Stimulated activated CD8-positive, alpha-beta memory T cell treated with anti-CD3 and anti-CD28 coated beads, Interleukin-15, amount 100 ng/mL, for 4 hours (primary cell): ENCODE measurements at places on chromosomes 7 and 10.

DNA sequence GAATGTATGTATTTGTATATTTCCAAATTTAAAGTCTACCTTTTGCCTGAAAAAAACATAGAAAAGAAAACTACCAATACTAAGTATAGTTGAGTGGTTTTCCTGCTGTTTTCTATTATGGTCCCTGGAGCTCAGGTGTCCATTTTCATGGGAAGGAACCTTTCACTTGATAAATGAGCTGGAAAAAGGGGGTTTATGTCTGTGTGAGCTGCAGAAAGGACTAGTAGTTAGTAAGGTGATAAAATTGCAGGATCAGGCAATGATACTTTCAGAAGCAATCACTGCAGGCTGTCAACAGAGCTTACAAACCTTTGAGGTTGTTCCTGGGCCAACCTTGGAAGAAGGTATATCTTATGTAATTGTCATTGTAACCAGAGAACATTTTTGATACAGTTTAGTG lies 48.0 kb downstream of the ST7 start:
- no peak for DNase-seq

DNA sequence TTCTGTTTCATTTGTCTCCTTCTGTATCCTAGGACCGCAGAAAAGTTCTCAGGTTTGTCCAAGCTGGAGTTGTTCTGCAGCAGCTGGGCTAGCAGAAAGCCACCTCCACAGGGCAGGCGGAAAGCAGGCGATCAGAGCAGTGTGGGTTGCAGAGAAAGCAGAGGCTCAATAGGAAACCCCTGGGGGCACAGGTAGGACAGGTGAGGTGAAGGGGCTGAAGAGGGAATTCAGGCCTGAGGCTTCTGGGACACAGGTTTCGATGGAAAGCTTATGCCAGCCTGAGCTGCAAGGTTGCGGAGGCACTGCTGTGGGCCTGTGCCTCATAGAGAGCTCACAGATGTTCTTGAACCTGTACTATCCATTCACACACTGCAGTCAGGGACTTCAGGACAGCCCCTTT lies 194.9 kb upstream of the TPK1 start:
- DNase-seq, result no peak

- no peak for DNase-seq
Observed at GRCh38 chr7:100880645-100881044, 5.7 kb downstream of the SRRT start.

- DNase-seq, result no peak
Observed at GRCh38 chr10:6532321-6532720, 47.8 kb downstream of the PRKCQ start.

GRCh38 chr10:95360122-95360714 lies 69.4 kb upstream of the PDLIM1 start:
- DNase-seq, result no peak

DNA sequence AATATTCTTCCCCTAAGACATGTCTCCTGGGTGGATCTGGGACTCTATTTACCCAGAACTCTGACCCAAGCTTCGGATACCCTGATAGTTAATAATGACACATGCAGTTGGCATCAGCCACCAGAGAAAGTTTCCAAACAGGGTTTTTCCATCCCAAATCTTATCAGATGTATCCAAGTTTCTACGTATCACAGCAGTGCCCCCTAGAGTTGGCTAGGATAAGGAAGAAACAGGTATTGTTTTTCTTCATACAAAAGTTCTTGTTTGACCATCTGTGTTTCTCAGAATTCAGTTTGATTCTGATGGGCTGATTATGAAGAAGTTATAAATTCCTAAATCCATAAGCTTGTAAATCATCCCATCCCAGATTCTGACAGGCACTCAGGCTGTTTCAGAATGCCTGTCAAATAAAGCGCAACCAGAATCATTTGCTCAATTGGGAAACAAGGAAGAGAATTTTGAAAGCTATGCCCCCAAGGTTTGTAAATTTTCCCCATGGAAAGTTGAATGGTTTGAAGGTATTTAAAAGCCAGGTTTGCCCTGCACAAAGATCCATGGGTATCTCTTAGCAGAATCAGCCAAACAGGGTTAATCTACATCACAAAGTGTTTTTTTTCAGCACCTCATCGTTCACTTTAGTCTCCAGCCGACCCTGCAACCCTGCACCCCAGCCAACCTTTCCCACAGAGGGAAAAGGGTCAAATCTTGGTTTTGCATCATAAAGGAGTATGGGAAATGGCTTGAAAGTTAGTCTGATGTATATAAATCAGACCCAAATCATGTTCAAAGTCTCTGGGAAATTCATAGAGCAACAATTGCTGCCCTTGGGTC lies 47.4 kb downstream of the NRAP start:
- DNase-seq, result no peak

DNA sequence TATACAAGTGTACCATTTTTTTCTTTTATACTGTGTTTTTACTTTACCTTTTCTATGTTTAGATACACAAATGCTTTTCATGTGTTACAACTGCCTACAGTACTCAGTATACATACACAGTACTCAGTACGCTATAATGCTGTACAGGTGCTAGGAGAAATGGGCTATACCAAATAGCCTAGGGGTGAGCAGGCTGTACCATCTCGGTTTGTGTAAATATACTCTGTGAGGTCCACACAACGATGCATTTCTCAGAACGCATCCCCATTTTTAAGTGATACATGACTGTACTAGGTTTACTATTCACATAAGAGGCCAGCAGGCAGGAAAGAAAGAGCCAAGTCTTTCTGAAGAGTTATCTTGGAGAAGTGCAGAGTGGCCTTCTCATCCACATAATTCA lies 426.4 kb upstream of the MTPN start:
- DNase-seq, result no peak

- no peak for DNase-seq
Observed at GRCh38 chr7:30468791-30469190, 9.8 kb downstream of the NOD1 start.

GRCh38 chr10:102090772-102091171 lies 25.6 kb downstream of the HPS6 start:
- DNase-seq, result no peak

- DNase-seq, result no peak
Observed at GRCh38 chr7:116776610-116777289, 85.6 kb upstream of the CAPZA2 start.

GRCh38 chr7:103990991-103991390 lies 1.5 kb upstream of the RELN start:
- no peak for DNase-seq

GRCh38 chr7:124720195-124720594 lies 45.4 kb downstream of the GPR37 start:
- no peak for DNase-seq

DNA sequence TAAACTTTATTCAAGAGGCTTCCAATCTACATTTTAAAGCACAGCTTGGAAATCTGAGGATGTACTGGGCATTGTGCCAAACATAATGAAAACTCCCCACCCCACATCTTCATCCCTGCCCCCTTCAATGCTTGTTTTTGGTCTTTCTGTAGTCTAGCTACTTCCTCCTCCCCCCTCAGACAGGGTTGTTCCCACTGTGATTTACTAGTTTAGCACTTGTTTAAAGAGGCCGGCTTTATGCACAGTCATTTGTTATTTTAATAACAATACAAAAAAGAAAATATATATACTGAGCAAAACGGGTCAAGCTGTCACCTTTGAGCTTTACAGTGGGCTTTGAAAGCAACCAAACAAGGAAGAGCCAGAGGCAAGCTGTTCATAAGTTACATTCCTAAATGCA lies 132.6 kb downstream of the CHRM2 start:
- DNase-seq, result no peak

DNA sequence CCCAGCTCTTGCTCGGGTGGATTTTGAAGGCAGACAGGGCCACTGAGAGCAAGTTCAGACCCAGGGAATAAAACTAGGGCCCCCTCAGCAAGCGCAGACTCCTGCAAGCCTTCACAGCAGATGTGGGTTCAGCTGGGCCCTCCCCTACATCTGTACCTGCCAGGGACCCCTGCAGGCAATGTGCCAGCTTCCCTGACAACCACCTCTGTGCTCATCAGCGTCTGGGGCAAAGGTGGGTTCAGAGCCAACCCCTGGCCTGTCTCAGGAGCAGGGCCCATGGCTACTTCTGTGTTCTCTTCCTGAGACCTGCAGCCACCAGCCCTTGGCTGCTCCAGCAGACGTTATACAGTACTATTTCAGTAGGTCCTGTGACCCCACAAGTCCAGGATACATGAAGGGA lies 189.5 kb downstream of the DIP2C start:
- no peak for DNase-seq

GRCh38 chr10:48939790-48940325 lies at the start of gene LRRC18:
TSS of gene LRRC18 (minus strand) at chr10:48939840. CDS start at chr10:48914155, 25,685 bp downstream.
- DNase-seq, result no peak

DNA sequence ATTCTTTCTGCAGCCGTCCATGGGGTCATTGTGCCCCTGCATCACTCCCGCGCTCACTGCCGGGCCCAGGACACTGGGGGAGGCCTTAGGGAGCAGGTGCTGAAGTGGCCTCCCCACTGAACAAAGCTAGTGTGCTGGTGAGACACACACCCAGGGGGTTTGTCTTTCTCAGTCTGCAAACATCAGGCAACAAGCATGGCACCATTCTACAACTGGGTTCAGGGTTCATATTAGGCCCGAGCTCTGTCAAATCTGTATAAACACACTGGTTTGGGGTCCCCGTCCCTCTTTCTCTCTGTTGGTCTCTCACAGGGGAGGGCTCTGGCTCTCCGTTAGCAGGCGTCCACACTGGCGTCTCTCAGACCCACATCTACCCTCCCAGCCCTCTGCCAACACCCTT lies 11.1 kb upstream of the PPP2R2D start:
- DNase-seq, result no peak

GRCh38 chr7:36021917-36022550 lies 131.0 kb upstream of the EEPD1 start:
- DNase-seq, result no peak

DNA sequence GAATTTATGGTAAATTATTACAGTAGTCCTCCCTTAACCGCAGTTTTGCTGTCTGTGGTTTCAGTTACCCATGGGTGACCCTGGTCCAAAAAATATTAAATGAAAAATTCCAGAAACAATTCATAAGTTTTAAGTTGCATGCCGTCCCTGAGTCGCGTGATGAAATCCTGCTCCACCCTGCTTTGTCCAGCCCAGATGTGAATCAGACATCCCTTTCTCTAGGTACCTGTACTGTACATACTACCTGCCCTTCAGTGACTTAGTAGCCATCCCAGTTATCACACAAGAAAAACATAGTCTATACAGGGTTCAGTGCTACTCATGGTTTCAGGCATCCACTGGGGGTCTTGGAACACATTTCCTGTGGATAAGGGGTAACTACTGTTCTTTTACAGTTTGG lies 20.5 kb upstream of the RHEB start:
- no peak for DNase-seq

DNA sequence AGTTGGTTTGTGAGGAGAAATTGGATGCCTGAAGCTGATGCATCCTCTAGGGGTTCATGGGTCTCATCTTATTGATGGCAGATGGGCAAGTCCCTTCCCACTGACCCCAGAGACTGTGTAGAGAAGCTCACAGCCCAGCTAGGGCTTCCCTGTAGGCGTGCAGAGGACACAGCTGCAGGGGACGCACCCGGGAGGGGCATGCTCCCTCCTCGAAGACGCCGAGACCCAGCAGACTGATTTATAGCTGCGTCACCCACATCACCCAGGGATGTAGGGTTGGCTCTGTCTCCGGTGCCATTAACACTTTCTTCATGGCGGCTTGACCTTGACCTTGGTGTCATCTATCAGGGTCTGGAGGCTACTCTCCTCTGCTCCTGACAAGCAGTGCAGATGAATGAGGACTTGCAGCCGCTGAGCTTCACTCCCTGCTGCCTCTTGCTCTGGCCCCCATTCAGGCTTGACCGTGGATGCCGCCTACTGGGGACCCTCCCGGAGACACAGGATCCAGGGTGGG lies 549.7 kb downstream of the TCERG1L start:
- DNase-seq, result no peak

GRCh38 chr7:42624471-42624870 lies 287.4 kb downstream of the C7orf25 start:
- no peak for DNase-seq

DNA sequence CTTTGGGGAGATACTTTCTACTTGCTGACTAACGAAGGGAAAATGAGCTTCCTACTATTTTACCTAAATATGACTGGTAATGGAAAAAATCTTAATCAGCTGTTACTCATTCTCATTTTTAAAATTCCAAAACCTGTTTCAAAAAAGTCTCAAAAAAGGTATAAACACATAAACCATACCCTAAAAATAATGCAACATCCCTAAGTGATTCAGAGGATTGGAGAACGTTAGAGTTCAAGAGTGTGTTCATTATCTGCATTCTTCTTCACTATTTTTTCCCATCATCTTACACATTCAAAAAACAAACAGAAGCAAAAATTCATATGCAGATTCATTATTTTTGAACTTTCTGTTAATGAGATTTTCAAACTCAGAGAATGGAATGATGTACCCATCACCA lies 150.4 kb upstream of the GNAI1 start:
- DNase-seq, result no peak

DNA sequence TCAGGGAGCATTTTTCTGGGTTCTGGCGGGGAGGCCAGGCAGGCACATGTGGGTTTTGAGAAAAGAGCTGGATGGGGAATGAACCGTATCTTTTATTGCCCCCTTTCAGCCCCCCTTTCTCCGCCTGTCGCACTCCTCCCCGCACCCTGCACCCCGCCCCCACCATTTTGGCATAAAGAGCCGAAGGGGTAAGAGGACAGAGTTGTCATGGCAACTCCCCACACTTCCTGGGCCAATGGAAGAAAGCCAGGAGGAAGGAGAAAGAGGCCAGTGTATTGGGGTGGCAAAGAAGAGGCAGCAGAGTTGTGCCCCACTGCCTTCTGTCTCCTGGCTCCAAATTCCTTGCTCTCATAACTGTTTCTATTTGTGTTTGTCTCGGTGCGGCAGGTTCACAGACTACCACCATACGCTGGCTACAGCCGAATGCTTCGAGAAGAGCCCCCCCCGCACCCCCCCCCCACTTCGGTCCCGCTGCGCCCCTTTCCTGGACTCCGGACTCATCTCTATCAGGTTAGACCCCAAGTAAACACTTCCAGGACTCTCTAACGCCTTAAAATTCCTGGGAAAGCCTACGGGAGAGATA lies 3.4 kb downstream of the KCNIP2 start:
- no peak for DNase-seq

DNA sequence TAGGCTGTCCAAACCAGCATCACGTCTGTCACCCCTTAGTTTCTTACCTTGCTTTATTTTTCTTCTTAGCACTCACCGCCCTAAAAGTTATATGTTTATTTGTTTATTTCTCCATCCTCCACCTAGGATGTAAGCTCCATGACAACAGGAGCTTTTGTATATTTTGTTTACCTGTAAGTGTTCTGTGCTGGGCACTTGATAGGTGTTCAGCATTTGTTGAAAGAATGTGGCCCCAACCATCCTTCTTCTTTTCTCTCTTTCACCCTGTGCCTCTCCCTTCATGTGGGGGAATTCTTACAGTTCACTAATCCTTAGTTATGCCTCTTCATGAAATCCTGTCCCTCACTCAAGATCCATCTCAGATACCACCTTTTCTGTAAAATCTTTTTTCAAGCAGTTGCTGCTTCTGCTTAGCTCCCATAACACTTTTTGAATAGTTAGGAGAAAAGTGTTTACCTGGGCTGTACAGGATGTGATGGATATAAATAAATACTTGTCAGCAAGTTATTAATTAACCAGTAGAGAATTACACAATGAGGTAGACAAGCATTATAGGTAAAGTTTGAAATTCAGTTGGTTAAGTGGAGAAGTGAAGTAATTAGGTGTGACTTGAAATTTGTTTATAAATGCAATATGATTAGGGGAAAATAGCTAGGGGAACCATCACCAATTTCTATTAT lies 9.7 kb downstream of the AHR start:
- no peak for DNase-seq
